ENCODE measurements at places on chromosomes 2 and 18.
A peak's percentile ranks its signal among the peaks of the same experiment; 100 is the strongest.

DNA sequence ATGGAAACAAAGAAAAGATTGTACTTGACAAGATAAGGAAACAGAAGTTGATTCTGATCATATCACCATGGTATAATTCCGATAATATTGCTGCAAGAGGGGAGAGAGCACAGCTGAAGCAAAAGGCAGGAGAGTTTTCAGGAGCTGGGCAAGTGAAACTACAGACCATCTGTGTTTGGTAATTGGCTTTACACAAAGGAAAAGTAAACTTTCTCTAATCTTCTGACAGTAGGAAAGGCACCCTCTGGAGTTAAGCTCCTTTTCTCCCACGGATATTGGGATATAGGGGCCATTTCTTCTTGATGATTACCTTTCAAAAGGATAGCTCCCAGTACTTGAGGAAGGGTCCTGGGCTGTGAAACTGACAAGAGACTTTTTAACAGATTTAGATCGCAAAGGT, 29.9 kb upstream of the REG3A start:
- no peak for DNase-seq

DNA sequence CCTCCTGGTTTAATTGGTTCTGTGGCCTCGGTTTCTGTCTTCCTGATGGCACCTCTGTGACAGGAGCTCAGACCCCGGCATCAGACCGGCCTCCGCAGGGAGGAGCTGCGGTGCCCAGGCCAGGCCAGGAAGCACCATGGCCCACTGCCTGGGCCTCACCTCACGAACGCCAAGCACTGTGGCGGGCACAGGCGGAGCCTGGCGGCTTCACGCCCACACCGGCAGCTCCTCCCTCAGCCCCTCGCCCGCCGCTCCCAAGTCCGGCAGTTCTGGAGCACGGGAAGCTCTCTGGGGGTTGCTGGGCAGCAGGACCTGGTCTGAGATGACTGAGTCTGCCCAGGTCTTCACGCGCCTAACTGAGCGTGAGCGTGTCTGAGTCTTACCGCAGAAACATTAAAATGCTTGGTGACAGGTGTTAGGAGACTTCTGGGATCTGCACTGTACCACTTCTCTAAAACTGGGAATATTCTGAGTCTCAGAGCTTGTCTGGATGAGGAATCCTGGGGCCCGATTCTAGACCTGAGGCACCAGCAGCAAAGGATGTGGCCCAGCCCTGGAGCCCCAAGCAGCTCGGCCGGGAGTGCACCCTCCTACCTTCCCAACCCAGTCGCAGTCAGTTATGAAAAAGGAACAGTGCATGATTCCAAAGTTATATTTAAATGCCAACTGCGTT, 21.9 kb downstream of the RTP5 start:
- DNase-seq = no peak

GRCh38 chr2:15287447-15288184, 273.5 kb downstream of the NBAS start:
- DNase-seq = no peak

DNA sequence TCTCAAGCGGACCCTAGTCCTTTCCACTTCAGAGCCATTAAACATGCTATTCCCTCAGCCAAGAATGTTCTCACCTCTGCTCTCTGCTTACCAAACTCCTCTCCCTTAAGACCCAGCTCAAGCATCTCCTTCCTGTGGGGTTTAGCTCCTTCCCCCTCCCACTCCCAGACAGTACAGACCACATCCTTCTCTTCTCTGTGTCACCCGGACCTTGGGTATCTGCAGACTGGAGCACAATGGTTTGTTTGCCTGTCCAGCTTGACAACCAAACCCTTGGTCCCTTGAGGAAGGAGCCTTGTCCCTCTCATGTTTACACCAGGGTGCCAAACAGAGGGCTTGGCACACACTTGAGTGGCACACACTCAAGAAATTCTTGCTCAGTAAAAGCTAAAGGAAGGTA, 4.1 kb upstream of the CD8A start:
- DNase-seq = no peak

GRCh38 chr2:85266146-85267041, 61.4 kb downstream of the TGOLN2 start:
- DNase-seq = peak; percentile 54
